Bladder microvascular endothelial cell (primary cell): ENCODE measurements at places on chromosomes 6 and 20. TPM values are rescaled to one million over a fixed set of nuclear protein-coding genes. Genes with fewer than 3 reads are reported as not detected.

CCM2L gene
- 20.6 and 27.3 TPM in 2 replicates for total RNA-seq

LTA gene
- not detected in 2 replicates for total RNA-seq

MYBL2 gene
- 15.2 and 17.3 TPM in 2 replicates for total RNA-seq

HDAC2 gene
- total RNA-seq, result 41.8 and 168 TPM in 2 replicates

MSH5 gene
- total RNA-seq, result 4.9 and 5.8 TPM in 2 replicates

C6orf89 gene
- 19.3 and 32.7 TPM in 2 replicates for total RNA-seq

POU5F1 gene
- total RNA-seq, result 0.19 and 0.32 TPM in 2 replicates

TMEM200A gene
- total RNA-seq, result 0.19 TPM in 1 of 2 replicates, not detected in the other

CD109 gene
- 15.7 and 28.7 TPM in 2 replicates for total RNA-seq

GINM1 gene
- total RNA-seq, result 29.8 and 48.5 TPM in 2 replicates

DUSP15 gene
- 0.16 and 0.57 TPM in 2 replicates for total RNA-seq

BACH2 gene
- 0.16 and 4.8 TPM in 2 replicates for total RNA-seq

PRRT1 gene
- not detected in 2 replicates for total RNA-seq

TMEM244 gene
- total RNA-seq, result not detected in 2 replicates

SLC17A1 gene
- not detected in 2 replicates for total RNA-seq

PBOV1 gene
- not detected in 2 replicates for total RNA-seq

GMPR gene
- total RNA-seq, result 14.6 and 19.3 TPM in 2 replicates

TMEM14B gene
- 45.7 and 54.6 TPM in 2 replicates for total RNA-seq

WFDC10B gene
- total RNA-seq, result not detected in 2 replicates

PPARD gene
- 3.6 and 17.9 TPM in 2 replicates for total RNA-seq

FRK gene
- under 0.01 and 0.06 TPM in 2 replicates for total RNA-seq

GSTA3 gene
- not detected in 2 replicates for total RNA-seq

LY6G6F gene
- total RNA-seq, result not detected in 2 replicates

TAF11 gene
- 22.7 and 33.0 TPM in 2 replicates for total RNA-seq

MUC22 gene
- not detected in 2 replicates for total RNA-seq

PLN gene
- total RNA-seq, result not detected in 2 replicates

PPP1R3G gene
- 0.16 and 0.44 TPM in 2 replicates for total RNA-seq

TCP11 gene
- total RNA-seq, result not detected in 2 replicates

MCUR1 gene
- total RNA-seq, result 7.3 and 7.4 TPM in 2 replicates

PNPLA1 gene
- total RNA-seq, result not detected in 2 replicates

FLRT3 gene
- total RNA-seq, result under 0.01 and 0.50 TPM in 2 replicates

CALHM5 gene
- total RNA-seq, result 5.3 and 12.6 TPM in 2 replicates

ASXL1 gene
- 29.5 and 74.8 TPM in 2 replicates for total RNA-seq

FBXO9 gene
- total RNA-seq, result 21.4 and 35.3 TPM in 2 replicates

RAB32 gene
- total RNA-seq, result 59.9 and 70.1 TPM in 2 replicates

FAM162B gene
- 0.16 and 3.5 TPM in 2 replicates for total RNA-seq

EEF1A2 gene
- total RNA-seq, result 0.49 and 27.1 TPM in 2 replicates

GSTA2 gene
- not detected in 2 replicates for total RNA-seq

SERINC1 gene
- 120 and 250 TPM in 2 replicates for total RNA-seq

GCNT2 gene
- 6.3 and 43.7 TPM in 2 replicates for total RNA-seq

CSNK2B gene
- 77.5 and 79.2 TPM in 2 replicates for total RNA-seq

STMND1 gene
- not detected in 2 replicates for total RNA-seq

MDFI gene
- total RNA-seq, result 7.1 and 22.8 TPM in 2 replicates
